ENCODE measurements at places on chromosomes 3 and 15.

- no peak for DNase-seq
Observed at GRCh38 chr3:88101142-88101541, 42.1 kb downstream of the ZNF654 start.

GRCh38 chr3:97235611-97236315, 421.4 kb downstream of the EPHA6 start:
- no peak for DNase-seq

DNA sequence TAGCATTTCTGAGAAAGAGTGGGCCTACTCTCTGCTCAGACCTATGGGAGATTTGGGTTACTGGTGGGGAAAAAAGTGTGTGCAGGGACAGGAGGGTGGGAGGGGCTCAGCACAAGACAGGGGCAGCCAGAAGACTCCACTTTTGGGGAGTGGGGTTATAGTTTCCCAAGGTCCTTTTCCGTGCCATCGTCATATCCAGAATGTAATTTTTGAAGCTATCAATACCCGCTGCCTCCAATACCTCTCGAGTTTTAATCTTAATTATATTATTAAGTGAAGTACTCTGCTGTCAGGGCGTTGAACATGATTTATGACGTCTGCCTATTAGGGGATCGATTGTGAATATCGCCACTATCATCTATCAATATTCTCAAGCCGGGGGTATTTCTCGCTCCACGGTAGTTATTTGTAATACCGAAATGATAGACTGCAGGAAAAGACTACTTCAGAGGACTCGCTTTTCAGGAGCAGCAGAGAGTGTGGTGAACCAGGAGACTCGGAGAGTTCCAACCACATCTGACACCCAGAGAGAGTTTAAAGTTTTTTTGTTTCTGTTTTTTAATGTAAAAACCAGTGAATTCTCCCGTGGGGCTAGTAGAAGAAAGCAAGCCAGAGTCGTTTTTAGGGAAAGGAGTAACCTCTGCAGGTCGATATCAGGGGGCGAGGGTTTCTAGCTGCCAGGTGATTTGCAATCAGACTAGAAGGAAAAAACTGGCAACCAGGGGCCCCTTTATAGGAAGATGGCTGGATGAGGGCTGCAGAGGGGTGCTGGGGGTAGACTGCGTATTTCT, 20.6 kb downstream of the NR2F2 start:
- DNase-seq, result no peak

DNA sequence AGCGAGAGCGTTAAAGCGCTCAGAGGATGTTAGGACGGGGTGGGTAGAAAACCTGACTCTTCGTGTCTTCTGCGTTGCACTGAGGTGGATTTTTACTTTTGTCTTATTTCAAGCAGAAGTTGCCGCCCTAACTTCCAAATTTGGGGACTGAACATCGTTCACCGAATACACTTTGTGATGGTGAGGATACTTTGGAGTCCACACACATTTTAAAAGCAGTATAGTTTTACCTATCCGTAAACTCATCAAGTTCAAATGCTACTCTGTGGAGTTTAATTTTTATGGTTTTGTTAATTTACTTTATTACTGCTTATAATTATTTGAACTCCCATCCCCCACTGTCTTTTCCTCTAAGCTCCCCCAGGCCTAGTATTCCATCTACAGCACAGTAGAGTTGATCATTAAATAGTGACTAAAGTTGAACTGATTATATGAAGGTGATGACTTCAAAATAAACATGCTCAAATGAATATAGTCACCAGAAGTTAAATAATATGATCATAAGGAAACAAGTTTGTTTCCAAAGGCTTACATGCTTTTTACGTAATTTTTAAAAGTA, 617 bp upstream of the EOGT start:
- no peak for DNase-seq

DNA sequence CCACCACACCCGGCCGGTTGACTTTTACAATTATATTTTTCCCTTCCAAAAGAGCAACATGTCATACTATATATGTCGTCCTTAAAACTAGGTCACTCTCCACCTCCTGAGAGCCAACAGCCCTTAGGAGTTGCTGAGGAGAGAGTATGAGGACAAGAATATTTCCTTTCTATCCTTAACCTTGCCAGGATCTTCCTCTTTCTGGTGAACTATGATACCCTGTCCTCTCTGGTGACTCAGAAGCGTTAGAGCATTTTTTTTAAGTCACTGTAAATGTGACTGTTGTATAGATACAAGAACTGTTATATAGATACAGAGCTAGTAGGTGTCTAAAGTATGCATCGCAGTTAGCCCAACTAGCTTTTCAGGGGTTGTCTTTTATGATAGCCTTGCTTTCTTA, 33.7 kb upstream of the MTHFS start:
- no peak for DNase-seq

- DNase-seq, result no peak
Observed at GRCh38 chr3:141737093-141737492, 1.0 kb upstream of the RNF7 start.

Measured in adrenal gland (tissue), 19 donors.